WERI-Rb-1 (cell line): ENCODE measurements at places on chromosomes 3 and 15.

GRCh38 chr3:187708696-187709095 is 6.3 kb upstream of the RTP2 start:
- no peak for DNase-seq

- no peak for DNase-seq
Measured at GRCh38 chr3:169430707-169431404, 232.7 kb downstream of the MECOM start.

DNA sequence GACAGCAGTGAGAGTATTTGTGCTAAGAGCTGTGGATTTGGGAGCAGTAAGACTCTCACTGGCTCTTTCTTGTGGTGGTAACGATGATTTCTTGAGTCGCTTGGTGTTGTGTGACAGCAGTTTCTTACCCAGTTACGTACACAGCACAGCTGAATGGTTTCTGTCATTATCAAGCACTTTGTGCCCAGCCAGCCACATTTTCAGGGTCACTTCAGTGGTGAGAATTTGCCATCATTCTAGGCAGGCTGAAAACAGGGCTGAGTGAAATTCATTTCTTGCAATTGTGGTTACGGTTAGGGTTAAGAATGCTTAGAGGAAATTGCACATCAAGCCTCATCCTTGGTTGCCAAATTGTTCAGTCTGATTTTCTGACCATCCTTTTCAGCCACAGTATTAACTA is 130.1 kb downstream of the RYR3 start:
- no peak for DNase-seq

DNA sequence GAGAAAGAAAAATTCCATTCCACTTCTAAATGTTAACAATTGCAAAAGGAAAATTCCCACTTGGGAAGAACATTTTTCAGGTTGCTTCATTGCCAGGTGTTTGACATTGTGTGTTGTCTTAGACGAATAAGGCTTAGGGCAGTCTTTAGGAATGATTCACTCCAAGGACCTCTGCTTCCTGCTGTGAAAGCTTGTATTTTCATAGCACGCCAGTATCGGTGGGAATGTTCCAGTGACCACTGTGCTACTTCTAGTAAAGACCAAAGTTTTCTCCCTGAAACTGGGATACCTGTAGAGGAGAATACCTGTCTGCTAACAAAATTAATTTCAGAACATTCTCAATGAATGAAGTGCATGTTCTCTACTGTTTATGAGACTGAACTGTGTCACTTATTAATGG is 64.1 kb downstream of the CDIN1 start:
- DNase-seq: no peak

DNA sequence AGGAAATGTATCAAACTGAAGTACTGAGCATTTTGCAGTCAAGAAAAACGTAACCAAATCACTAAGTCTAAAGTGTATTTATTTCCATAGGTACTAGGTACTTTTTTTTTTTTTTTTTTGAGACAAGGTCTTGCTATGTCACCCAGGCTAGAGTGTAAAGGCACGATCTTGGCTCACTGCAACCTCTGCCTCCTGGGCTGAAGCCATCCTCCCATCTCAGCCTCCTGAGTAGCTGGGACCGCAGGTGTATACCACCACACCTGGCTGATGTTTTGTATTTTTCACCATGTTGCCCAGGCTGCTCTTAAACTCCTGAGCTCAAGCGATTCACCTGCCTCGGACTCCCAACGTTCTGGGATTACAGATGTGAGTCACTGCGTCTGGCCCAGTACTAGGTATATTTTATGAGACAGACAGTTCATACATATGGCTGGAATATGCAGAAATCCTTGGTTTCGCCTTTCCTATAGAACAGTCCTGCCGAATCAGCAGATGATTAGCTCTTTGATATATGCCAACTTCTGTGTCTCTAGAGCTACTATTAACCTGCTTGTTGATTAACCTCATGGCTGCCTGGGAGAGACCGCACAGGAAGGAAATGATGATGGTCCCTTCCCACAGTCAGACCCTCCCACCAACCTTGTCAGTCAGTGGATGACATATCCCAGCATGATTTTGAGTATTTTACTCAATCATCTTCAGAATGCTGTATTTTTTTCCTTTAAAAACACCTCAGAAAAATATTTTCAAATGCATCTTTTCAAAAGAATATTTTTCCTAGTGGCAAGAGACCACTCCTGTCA is 32.3 kb downstream of the TMOD3 start:
- no peak for DNase-seq

- DNase-seq: no peak
Measured at GRCh38 chr3:186933816-186934215, 3.5 kb downstream of the ST6GAL1 start.

DNA sequence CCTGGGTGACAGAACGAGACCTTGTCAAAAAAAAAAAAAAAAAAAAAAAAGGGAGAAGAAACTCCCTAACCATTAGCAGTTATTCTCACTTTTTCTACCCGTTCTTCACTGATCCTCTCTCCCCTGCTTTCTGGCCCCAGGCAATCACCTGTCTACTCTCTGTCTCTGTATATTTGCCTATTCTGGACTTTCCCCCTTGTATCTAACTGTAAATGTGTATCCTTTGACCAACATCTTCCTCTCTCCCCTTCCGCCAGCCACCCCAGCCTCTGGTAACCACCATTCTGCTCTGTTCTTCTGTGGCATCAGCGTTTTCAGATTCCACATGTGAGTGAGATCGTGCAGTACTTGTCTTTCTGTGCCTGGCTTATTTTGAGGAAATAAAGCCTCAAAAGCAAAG is 6.9 kb downstream of the CYFIP1 start:
- no peak for DNase-seq
